ENCODE measurements at places on chromosomes 1 and 21.

DNA sequence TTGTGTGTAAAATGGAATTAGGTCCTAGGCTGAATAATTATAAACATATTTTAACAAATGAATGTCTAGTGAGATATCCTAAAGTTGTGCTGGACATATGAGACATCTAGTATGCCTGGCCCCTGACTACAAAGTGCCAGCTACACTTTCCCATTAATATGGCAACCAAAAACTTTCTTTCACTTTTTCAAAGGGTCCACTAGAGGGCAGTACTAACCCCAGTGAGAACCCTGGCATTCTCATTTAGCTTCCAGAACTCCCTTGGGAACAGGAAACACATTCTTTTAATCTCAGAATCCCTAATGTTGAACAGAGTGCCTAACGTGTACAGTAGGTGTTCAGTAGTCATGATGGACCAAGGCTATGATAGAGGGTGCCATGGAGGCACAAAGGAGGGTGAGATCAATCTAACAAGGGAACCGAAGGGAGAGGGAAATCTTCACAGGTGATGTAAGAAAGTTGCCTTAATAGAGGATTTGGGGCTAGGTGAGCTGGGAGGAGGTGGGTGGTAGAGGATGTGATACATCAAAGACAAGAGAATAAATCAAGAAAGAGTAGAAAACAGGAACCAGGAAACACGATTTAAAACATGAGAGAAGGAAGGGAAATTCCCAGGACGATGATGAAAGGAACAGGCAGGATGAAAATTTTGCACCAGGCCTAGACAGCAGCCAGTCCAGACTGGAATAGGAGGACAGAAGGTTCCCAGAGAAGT, 41.6 kb downstream of the NSL1 start:
- DNase-seq = no peak

DNA sequence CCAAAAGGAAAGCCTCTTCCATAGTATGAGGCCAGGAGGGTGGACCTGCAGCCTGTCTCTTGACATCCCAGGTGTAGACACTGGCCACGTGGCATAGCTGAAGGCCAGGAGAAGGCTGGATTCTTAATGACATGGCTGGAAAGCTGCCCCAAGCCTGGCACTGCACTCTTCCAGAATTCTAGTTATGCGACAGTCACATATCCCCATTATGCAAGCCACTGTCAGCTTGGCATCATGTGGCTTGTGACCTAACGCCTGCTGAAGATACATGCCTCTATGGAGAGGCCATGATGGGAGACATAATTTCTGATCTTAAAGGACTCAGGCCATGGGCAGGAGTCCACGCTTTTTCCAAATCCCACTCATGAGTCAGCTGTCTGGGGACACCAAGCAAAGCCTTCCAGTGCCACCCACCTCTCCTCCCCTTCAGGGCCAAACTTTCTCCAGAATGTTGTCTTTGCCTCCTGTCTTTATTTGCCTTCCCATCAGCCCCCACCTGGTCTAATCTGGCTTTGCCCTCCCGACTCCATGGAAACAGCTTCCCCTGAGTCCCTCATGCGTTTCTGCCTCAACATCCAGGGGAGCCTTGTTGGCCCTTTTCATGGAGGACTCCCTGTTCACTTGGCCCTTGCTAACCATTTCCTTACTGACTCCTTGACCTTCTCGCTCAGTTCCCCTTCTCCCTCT, 3.0 kb downstream of the PLA2G2A start:
- no peak for DNase-seq

DNA sequence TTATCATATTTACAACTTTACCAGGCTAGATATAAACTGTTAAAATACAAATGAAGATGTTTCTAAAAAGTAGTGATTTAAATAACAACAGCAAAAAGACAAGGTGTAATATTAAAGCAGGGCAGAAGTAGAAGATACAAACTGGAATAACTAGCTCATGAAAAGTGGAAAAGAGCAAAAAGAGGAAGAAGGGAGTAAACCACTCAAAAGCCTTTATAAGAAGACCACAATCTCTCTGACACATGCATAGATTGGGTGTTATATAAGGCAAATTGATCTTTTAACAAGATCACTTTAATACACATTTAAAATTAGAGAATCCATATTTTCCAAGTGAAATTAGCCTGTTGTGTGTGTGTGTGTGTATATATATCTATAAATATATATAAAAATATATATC, 5.0 kb downstream of the DENND1B start:
- DNase-seq = no peak

DNA sequence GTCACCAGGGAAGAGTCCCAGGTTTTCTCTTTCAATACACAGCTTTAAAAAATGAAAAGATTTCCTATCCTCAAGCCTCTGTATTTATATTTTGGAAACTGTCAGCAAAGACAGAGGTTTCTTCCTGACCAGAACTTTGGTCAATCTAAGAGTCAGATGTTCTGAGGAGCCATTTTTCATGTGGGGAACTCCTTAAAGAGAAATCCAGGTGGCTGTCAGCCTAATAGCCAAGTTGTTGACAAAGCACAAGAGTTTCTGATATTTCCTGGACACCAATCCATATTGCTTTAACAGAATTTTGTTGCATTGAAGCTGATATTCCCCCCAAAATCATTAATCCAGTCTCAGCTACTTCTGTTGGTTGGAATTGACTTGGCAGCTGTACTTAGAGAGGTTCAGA, 318.6 kb upstream of the NFIA start:
- DNase-seq = no peak

- DNase-seq = no peak
Observed at GRCh38 chr1:37814252-37814651, 6.2 kb upstream of the YRDC start.

DNA sequence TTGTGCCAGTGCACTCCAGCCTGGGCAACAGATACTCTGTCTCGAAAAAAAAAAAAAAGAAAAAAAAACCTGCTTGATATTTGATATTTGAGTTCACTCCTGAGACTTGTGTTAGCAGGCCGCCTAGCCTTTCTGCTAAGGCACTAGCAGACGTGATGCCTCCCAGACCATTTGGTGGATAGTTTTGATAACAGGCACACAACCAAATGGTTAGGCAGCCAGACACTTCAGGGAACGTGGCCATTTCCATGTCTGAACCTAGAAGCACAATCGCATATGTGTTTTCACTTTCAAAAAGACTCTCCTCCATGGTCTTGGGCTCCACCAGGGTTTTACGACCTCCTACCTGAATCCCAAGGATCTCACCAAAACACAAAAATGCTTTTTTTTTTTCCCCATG, 1319.5 kb downstream of the BRINP3 start:
- no peak for DNase-seq

DNA sequence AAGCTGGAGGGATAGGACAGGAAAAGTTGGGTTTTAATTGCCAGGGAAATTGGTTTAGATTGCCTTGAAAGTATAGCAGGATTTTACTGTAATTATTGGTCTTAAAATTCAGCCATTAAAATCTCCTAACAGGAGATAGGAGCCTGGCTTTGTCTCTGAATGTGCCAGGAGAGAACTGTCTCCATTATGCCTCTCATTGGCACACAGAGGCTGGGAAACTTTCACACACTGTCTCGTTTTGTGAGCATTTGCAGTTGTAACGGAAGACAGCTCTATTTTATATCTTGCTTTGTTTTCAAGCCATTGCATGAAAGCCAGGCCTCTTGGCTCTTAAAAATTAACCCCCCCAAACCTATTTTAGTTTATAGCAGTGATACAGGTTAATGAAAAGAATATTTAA, 12.5 kb downstream of the DNAJC6 start:
- DNase-seq = no peak

- DNase-seq = no peak
Observed at GRCh38 chr1:158146165-158146564, 34.5 kb upstream of the CD1D start.

DNA sequence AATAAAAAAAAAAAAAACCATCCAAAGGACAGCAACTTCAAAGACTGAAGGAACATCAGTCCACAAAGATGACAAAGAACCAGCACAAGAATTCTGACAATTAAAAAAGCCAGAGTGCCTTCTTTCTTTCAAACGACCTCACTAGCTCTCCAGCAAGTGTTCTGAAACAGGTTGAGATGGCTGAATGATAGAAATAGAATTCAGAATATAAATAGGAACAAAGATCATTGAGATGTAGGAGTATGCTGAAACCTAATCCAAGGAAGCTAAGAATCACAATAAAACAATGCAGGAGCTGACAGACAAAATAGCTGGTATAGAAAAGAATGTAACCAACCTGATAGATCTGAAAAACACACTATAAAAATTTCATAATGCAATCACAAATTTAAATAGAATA, 218.2 kb downstream of the GIPC2 start:
- no peak for DNase-seq

- no peak for DNase-seq
Observed at GRCh38 chr1:198919667-198920398, 281.0 kb downstream of the PTPRC start.

DNA sequence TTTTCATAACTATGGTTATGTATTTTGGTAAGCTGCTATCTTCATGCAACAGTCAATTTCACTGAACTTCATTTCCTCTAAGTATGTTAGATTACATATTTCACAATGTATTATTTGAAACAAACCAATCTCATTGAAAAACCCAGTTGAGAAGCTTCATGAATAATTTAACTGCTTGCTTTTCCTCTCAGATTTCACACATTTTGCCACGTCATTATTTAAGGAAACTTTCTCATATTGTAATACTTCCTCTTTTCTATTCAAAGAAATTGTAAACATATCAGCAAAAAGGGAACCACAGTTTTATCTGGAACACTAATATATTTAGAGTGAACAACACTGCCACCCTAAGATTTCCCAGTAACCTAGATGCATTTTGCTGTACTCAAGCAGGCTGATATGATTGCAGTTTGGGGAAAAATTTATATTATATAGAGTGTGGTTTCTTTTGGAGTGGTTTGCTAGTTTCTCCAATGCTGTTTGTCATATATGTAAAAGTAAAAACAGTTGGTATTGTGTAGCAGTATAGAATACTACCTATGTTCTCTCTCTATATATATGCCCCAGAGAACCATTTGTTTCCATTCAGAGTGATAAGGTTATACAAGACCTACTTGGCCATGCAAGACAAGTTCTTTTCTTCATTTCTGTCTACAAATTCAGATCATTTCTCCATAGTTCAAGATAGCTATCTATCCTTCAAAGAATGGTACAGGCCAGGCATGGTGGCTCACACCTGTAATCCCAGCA, 28.4 kb upstream of the AHCTF1 start:
- DNase-seq = no peak

DNA sequence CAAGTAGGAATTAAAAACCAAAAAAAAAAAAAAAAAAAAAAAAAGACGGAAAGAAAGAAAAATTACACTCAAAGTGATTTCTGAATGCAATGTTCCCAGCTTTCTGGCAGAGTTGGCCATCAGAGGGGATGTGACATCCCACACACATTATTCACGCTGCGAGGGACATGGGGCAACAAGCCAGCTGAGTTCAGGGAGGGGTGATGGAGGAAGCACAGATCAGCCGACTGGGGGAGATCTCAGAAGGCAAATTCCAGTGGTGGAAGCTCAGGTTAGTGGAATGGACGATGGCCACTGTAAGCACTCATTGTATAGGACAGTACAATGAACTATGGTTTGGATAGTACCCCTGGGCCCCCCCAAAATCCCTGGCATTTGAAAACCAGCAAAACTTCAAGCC, 311.9 kb downstream of the PCP4 start:
- DNase-seq = no peak

- DNase-seq = no peak
Observed at GRCh38 chr1:160330119-160330518, 12.9 kb downstream of the COPA start.

- peak; percentile 60 for DNase-seq
Observed at GRCh38 chr1:150613061-150613920, 16.1 kb downstream of the ENSA start.

DNA sequence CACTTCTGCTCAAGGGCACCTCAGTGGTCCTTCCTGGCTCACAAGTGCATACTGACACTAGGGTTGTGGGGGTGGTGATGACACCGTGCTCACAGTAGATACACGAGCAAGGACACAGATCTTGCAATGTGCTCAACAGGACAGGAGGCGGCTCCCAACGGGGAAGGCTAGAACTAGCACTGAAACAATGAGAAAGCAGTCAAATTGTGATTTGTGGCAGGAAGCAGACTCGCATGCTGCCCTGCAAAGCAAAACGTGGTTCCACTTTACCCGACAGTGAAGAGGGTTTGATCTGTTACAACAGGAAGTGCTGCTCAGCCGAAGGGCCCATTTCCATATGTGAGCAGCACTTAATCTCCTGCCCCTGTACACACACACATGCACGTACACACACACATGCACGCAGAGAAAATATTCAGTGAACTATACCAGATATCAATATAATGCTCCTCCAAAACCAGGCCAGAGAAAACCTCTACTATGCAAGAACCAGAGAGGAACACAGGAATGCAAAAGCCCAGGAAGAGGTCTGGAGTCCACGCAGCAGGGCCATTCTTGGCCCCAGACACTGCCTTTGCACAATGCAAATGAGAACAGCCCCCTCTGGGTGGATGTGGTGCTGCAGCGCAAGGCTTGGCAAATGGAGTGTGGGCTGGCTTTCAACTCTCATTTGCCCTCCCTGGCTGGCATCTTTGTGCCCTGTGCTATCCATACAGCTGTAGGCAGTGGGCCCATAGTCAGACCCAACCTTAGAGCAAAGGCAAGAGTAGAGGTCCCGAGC, 47.1 kb downstream of the KANK4 start:
- DNase-seq = no peak

DNA sequence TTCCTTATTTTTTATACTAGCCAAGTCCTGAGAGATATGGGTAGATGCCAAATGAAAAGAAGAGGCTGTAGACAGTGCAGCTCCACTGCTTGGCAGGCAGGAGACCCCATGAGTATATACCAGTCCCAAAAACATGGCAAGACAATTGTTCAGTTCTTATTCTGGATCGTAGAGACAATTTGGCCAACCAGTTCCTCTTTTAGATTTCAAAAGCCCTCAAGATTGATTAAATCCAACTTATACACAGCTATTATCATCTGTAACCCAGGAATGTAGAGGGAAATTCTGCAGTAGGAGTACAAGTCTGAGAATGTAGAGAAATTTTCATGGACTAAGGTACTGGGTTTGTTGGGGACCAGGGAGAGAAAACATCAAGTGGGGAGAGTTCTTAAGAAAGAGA, 50.3 kb downstream of the ATP6V1G3 start:
- DNase-seq = no peak

- no peak for DNase-seq
Observed at GRCh38 chr1:39440856-39441255, 50.6 kb upstream of the BMP8A start.

- DNase-seq = peak; percentile 71
Observed at GRCh38 chr1:110630839-110631663, 24.9 kb upstream of the KCNA2 start.

GRCh38 chr21:43890042-43890441, 25.0 kb downstream of the AGPAT3 start:
- no peak for DNase-seq

DNA sequence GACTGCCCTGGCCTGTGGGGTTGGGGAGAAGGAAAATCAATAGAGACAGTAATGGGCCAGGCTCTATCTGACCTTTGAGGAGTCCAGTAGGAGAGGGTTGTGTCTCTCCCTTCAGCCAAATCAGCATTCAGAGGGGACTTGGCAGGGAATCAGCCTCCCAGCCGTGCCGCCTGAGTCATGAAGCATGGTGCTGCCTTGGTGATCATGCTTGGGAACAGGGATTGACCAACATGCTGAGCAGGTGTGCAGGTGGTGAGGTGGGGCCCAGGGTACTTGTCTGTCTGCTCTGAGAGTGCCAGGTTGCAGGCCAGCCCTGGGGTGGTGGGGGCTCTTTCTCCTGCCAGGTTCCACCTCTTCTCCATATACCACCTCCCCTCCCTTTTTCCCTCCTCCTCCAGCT, 58.9 kb upstream of the TLR5 start:
- DNase-seq = no peak
